GOT3 (cell line): ENCODE measurements at places on chromosomes 5 and 9.

DNA sequence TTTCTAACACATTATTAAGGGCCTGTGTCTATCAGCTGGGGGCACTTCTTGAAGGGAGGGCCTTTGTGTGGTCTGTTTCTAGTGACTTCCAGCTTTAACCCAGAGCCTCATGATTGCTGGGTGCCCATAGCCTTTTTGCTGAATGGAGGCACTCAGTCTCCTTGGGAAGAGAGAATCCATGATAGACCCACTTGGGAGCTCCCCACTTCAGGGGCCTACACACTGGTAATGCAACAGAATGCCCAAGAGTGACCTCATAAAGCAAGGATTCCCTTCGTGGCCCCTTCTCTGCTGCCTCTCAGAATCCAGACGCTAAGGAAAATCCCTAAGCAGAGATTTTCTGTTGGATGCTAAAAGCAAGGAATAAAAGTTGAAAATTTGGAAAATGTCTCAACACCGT is at the start of gene CATSPER3:
Gene CATSPER3, plus strand, starts transcription at position 301 of the 400 bp plus-strand sequence. Its CDS starts 85 bp downstream, at position 386.
- DNase-seq, result no peak

- DNase-seq, result no peak
Measured at GRCh38 chr9:108634204-108634603, 221.6 kb downstream of the ACTL7B start.

DNA sequence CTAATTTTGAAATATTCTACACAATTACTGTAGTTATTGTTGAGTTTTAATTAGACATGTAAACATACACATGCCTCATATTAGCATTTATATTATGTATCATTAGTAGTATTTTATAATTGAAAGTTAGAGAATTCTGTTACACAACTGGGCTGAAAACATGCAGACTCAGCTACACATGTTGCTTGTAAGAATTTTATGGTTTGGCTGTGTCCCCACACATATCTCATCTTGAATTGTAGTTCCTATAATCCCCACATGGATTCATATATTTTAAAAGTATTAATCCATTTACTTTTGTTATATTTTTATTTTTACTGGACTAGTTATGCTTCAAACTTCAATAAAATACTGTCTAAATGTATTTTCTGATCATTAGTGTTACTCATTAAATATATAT is 2075.3 kb upstream of the C9orf72 start:
- no peak for DNase-seq

DNA sequence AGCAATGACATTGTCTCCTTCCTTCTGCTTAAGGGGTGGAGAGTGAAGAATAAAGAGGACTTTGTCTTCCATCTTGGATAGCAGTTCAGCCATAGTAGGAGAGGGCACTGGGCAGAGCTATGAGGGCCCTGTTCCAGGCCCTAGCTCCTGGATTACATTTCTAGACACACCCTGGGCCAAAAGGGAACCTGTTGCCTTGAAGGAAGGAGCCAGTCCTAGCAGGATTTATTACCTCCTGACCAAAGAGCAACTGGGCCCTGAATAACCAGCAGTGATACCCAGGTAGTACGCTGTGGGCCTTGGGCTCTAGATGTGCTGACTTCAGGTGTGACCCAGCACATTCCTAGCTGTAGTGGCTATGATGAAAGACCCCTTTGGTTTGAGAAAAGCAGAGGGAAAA is 95.8 kb downstream of the RMI1 start:
- DNase-seq, result no peak

DNA sequence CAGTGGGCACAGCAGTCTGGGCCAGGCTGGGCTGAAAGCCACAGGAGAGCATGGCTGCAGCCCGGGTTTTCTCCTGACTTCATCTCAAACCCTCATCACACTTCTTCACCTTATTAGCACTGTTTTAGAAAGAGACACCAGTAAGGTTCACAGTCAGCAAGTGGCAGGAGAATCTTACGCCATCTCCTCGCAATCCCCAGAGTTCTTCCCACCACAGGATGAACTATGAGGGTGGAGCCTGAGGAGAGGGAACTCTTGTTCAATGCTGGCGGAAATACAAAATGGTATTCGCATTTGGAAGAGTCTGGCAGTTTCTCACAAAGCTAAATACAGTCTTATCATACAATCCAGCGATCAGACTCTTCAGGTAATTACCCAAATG is 14.7 kb downstream of the BICD2 start:
- no peak for DNase-seq

GRCh38 chr5:116766470-116766947 is 191.9 kb upstream of the SEMA6A start:
- DNase-seq, result no peak

- no peak for DNase-seq
Measured at GRCh38 chr9:80177949-80178480, 606.2 kb downstream of the TLE4 start.

DNA sequence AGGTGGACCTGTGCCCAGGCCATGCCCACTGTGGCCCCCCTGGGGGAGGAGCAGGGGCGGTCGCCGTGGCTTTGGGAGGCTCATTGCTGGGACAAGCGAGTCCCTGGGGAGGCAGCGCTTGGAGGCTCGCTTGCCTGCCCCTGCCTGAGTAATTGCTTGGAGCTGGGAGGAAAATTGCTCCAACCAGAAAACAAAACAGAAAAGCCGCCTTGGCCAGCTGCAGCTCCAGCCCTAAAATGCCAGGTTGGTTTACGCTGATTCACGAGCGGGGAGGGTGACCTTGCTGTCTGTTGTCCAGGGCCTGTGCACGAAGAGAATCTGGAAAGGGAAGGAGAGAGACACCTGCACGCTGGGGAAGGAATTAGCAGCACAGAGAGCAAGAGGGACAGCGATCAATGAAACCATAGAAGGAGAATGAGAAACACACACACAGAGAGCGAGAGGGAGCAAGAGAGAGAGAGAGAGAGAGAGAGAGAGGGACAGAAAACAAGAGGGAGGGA is 25.3 kb downstream of the NTNG2 start:
- no peak for DNase-seq

GRCh38 chr5:1298723-1299510 is 4.0 kb upstream of the TERT start:
- no peak for DNase-seq

DNA sequence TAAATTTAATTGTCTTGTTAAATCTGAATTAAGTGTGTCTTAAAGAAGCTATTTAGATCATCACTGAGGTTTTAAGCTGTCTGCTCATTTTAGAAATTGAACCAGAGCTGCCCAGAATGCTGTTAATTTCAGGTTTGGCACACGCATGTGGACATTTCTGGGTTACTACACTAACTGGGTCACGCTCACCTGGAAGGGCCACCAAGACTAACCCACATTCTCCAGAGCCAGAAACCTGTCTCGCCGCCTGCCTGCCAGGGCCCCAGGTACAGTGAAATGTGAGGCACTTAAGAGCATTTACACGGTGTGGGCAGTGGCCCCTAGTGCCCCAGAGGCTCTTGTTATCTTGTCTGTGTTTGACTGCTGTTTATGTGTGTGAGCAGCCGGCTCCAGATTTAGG is 46.6 kb downstream of the ATP10B start:
- no peak for DNase-seq

DNA sequence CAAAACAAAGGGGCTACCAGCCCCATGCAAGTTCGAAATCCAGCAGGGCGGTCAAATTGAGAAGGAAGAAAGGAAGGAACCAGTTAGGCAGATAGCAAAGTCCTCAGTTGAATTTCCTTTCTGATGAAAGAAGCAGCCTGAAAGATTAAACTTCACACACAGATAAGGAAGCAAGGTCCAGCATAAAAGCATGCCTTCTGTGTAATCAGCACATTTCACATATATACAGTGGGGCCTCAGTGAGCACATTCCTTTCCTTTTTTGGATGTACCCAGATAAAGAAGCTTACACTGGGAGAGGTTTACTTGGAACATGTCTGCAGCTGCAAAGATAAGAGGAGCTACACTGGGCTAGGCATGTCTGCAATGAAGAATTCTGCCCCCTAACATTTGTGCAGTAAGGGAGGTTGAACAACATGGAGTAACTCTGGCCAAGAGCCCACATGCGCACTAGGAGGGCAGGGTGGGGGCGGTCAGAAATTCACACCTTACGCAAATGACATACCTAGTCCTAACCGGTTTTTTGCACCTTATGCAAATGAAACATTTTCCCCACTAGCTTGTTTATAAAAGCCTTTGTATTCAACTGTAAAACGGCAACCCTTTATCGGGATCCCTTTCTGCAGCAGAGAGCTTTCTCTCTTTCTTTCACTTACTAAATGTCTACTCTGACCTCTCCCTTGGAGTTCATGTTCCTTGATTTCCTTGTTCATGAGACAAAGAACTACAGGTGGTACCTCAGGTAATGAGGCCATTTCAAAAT is 149.7 kb upstream of the FBXL17 start:
- DNase-seq, result no peak

DNA sequence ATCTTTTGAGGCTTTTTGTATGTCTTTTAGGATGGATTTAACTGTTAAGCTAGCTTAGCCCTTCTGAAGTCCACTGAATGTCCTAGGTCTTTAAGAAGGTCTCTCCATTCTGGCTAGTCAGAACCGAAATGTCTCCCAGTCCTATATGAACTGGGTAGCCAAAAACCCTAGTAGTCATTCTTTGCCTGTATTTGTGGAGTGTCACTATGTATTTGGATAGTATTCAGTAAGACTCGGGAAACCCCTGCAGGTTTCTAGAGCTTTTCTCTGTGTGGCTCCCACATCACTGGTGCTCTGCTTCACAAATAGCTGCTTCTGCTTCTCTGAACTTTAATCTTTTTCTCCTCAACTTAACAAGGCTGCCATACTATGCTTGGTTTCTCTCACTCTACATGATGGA is 68.0 kb downstream of the RIC1 start:
- DNase-seq, result no peak

DNA sequence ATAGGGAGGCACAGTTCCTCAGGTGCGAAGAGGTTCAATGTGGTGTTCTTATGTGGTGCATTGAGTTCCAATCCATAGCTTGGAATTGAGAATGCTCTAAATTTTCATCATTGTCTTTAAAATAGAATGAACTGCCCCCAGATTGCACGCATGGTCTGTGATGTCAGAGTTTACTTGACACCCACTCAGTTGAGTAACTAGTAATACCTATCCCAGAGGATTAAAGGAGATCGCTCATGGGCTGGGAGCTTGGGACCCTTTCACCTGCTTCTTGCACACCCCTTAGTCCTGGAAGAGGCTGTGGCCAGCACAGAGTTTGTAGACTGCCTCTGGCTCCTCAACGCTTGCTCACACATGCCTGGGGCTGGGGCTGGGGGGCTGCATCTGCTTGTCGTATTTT is 95.1 kb upstream of the OTULINL start:
- DNase-seq, result no peak

DNA sequence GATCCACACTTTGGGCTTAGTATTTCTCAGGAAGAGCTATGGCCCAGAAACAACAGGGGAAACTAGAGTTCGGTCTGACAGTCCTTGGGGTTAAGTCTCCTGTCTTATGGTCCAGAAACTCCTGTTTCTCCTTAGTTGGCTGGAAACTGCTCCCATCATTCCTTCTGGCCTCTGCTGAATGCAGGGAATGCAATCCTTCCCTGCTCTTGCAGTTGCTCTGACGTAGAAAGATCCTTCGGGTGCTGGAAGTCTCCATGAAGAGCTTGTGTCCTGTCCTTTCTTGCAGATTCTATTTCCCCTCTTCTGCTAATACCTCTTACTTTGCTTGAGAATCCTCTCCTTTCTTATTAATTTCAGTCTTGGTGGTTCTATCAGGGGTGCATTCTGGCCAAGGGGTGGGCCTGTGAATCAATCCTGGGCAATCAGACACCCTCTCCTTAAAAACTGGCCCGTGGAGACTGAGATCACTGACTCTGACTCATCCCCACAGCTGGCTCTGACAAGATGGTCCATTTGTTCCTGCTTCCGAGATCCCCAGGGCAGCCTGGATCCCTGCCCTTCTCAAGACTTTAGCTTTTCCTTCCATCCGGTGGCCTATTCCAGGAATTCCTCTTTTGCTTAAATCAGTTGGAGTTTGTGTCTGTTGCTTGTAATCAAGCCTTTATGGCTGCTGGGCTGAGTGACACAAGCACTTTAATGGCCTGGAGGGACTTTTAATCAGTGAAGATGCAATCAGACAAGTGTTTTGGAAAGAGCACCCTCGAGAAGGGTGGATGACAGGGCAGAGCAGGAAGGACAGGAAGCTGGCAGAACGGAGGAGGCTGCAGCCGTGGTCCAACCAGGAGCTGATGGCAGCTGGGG is 23.7 kb downstream of the PTGS1 start:
- no peak for DNase-seq

DNA sequence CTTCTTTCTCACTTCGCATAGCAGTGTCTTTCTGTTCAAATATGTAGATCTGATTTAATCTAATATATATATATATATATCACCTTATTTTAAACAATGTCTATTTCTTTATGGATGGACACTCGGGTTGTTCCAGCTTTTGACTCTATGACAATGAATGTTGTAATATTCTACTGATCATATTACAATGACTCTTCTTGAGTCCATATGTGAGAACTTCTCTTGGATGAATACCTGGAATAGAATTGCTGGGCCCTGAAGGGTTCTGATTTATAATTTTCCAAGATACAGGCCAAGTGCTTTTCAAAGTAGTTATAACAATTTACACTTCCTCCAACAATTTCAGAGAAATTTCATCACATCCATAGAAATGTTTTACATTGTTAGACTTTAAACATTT is 28.8 kb downstream of the NTRK2 start:
- no peak for DNase-seq

- DNase-seq, result no peak
Measured at GRCh38 chr5:133391354-133392136, 220.8 kb downstream of the FSTL4 start.

GRCh38 chr5:124654418-124654817 is 92.0 kb downstream of the ZNF608 start:
- DNase-seq, result no peak

DNA sequence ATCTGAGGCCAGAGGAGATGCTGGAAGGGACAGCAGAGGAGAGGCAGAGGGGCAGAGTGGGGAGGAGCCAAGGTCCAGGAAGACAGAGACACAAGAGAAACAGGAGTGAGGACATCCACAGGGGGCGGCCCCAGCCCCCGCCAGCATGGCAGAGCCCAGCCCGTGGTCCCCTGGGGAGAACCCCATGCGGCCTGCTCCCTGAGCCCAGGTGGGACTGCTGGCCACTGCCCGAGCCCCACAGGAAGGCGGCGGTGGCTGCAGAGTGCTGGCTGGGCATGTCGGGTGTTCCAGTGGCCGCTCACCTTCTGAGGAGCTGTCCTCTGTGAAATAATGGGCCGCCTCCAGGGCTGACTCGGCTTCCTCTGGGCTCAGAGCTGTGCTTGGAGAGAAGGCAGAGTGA is 8.9 kb upstream of the MRNIP start:
- no peak for DNase-seq

DNA sequence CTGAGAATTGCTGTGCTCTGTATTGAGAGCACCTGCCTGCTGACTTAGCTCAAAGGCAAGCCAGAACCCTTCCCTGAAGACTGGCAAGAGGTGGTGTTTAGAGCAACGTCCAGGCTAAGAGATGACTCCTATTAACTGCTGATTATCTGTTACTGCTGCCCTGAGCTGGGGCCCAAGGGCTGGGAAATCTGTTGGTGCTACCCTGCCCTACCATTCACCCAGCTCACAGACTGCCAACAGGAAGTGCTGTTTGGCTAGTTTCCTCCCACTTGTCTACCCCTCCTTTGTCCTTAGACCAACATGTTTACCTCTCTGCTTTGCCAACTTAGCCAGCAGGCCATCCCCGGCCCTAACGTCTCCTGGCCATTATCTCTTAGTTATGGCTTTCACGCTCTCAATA is 6.9 kb downstream of the RAB24 start:
- no peak for DNase-seq
